ENCODE measurements at places on chromosomes 5 and 9. TPM values are rescaled to one million over a fixed set of nuclear protein-coding genes. Genes with fewer than 3 reads are reported as not detected.

Gene PWWP2A
- 4.5 TPM for polyA plus RNA-seq

Gene HNRNPK
- 215 TPM for polyA plus RNA-seq

Gene CRHBP
- 4.5 TPM for polyA plus RNA-seq

Gene EXD3
- 14.6 TPM for polyA plus RNA-seq

Gene CTXN3
- not detected for polyA plus RNA-seq

Gene DMRTA1
- 0.20 TPM for polyA plus RNA-seq

Data from right cardiac atrium (tissue), 5 donors.